ENCODE measurements at places on chromosomes 5 and 9. TPM values are rescaled to one million over a fixed set of nuclear protein-coding genes. Genes with fewer than 3 reads are reported as not detected.

DNA sequence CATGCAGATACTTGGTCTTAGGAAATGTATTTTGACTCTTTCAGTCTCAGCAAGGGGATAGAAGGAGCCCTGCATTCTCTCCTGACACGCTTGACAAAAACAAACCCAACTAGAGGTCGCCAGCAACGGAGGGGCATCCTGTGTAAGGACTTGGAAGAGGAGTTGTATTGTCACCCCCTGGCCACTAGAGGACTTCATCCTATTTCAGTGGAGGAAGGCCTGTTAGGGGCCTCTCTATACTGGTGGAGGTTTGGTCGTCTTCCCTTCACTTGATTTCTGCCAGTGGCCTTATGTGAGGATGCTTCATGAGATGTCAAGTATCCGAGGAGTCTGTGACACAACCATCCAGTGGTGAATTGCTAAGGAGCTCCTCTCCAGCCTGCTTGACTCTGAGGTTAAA lies 122.8 kb upstream of the STC2 start:
- no peak overlapping the region for H3K27ac ChIP-seq
- DNase-seq, result peak; percentile 60
- H3K27me3 ChIP-seq, result no peaks in the 10 kb centered on the region
- H3K36me3 ChIP-seq, result no peaks in the 10 kb centered on the region

DNA sequence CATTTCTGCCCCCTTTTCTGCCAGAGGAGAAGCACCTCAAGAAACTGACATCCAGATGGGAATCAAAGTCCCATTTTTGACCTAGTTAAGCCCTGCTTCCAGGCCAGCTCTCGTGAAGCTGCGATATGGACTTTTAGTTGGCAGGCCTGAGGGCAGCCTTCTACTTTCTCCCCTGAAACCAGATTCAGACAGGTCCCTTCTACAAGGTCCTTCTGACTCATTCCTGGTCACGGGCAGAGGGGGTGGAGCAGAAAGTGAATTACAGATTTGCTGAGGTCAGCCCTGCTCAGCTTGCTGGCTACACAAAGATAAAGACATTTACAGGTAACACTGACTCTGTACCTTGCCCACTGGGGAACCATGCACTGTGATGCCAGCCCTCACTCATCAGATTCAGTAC lies 52.8 kb upstream of the TUT7 start:
- peaks cover 26% of the 10 kb centered on the region for H3K4me1 ChIP-seq
- H3K4me3 ChIP-seq, result 0 out of 2 replicates have a peak overlapping the region, but pooled peaks have one; percentile 12
- no peaks in the 10 kb centered on the region for H3K36me3 ChIP-seq
- no peak for DNase-seq
- H3K27me3 ChIP-seq, result no peaks in the 10 kb centered on the region

DNA sequence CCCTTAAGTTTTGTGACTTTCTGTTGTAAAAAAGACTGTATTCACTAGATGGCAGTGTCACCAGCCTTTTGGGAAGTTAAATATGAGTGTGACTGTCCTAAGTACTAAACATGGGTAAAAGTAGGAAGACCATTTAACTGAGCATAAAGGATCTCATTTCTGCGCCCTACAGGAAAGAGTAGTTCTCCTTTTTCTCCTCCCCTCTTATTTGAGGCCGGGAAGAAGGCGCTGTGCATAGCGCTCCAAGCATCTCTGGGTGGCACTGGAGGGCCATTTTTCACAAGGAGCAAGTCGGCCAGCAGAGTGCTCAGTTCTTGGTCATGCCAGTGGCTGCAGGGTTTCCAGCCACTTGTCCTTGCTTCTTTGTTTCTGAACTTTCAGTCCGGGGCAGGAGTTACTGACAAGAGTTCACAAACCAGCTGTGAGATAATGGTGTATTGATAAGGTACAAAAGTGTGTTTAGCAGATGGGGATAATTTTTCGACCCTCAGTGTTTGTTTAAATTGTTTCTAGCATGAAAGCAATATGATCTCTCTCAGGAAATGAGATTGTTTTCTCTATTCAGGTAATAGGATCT lies 227.6 kb upstream of the DMRT1 start:
- no peak overlapping the region for H3K4me3 ChIP-seq
- no peak overlapping the region for H3K27ac ChIP-seq
- no peaks in the 10 kb centered on the region for H3K36me3 ChIP-seq
- peak; percentile 13 for DNase-seq
- H3K27me3 ChIP-seq, result no peaks in the 10 kb centered on the region
- H3K4me1 ChIP-seq, result no peaks in the 10 kb centered on the region

DNA sequence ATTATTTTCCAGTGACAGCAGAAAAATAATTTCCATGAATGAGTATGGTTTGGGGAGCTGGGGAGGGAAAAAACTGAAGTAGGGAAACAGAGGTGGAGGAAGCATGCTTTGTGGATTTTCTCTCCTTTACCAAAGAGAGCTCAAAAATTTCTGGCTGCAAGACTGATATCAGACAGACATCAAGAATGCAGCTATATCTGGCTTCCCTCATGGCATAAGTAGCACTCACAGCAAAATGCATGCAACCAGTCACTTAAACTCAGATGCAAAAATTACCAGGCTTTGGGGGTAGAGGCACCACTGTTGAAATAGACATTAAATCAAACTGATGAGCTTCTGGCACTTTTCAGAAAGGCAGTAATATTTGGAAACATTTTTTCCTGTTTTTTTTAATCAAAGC lies 196.9 kb downstream of the TSSK1B start:
- no peak overlapping the region for H3K27ac ChIP-seq
- peaks cover 41% of the 10 kb centered on the region for H3K4me1 ChIP-seq
- H3K36me3 ChIP-seq, result no peaks in the 10 kb centered on the region
- no peak overlapping the region for H3K4me3 ChIP-seq

GRCh38 chr9:89097219-89097618 lies 81.4 kb downstream of the SHC3 start:
- H3K36me3 ChIP-seq, result no peaks in the 10 kb centered on the region
- no peak overlapping the region for H3K4me3 ChIP-seq
- no peak overlapping the region for H3K27ac ChIP-seq
- H3K27me3 ChIP-seq, result no peaks in the 10 kb centered on the region

DNA sequence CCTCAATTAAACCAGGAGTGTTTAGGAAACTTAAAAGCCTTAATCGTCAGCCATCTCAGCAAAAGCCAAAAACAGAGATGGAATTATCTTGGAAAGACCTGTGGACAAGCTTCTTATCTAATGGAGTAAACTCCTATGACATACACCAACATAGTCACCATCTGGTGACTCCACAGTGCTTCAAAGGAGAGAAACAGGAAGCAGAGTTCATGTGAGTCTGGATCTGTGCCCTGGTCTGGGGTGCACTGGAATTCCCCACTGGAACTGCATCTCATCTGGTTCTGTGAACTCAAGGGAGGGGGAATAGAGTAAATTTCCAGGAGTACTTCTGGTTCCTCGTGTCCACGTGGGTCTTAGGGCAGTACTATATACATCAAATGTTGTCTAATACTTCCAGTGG lies 36.3 kb upstream of the KCNN2 start:
- no peak overlapping the region for H3K27ac ChIP-seq
- H3K36me3 ChIP-seq, result no peaks in the 10 kb centered on the region
- no peaks in the 10 kb centered on the region for H3K4me1 ChIP-seq
- no peak for DNase-seq
- H3K4me3 ChIP-seq, result no peak overlapping the region

- no peaks in the 10 kb centered on the region for H3K27me3 ChIP-seq
- no peak for DNase-seq
- H3K4me1 ChIP-seq, result no peaks in the 10 kb centered on the region
Observed at GRCh38 chr5:81183811-81184748, 49.0 kb upstream of the CKMT2 start.

DNA sequence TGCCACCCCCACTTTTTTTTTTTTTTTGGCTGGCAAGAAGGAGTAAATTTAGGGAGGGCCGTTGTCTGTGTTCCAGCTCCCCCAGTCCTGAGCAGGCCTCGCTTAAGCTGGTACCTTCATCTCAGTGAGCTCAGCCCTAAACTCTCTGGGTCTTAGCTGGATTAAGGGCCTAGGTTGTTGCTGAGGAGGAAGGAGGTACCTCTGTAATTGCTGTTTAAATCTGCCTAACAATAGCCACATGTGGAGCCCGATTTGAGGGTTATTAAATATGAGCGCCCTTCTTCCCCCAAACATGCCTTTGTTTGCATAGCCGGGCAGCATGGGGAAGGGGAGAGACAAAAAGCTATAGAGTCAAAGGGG lies 179.0 kb upstream of the PITX1 start:
- H3K4me1 ChIP-seq, result peaks cover 11% of the 10 kb centered on the region
- no peak overlapping the region for H3K27ac ChIP-seq
- H3K36me3 ChIP-seq, result no peaks in the 10 kb centered on the region
- H3K27me3 ChIP-seq, result no peaks in the 10 kb centered on the region
- H3K4me3 ChIP-seq, result no peak overlapping the region

- no peaks in the 10 kb centered on the region for H3K27me3 ChIP-seq
- no peaks in the 10 kb centered on the region for H3K36me3 ChIP-seq
- no peak for DNase-seq
- H3K27ac ChIP-seq, result no peak overlapping the region
- H3K4me3 ChIP-seq, result no peak overlapping the region
Observed at GRCh38 chr5:116772806-116773205, 198.2 kb upstream of the SEMA6A start.

The PRRT1B gene
- not detected for total RNA-seq

- no peak overlapping the region for H3K4me3 ChIP-seq
- H3K36me3 ChIP-seq, result no peaks in the 10 kb centered on the region
- H3K27ac ChIP-seq, result no peak overlapping the region
- H3K27me3 ChIP-seq, result no peaks in the 10 kb centered on the region
- DNase-seq, result no peak
Observed at GRCh38 chr9:106947106-106947900, 84.3 kb downstream of the ZNF462 start.

GRCh38 chr5:179867476-179867875 lies 8.9 kb upstream of the MRNIP start:
- no peaks in the 10 kb centered on the region for H3K27me3 ChIP-seq
- DNase-seq, result no peak
- H3K27ac ChIP-seq, result no peak overlapping the region
- no peaks in the 10 kb centered on the region for H3K4me1 ChIP-seq

The OR1L1 gene
- total RNA-seq, result not detected

DNA sequence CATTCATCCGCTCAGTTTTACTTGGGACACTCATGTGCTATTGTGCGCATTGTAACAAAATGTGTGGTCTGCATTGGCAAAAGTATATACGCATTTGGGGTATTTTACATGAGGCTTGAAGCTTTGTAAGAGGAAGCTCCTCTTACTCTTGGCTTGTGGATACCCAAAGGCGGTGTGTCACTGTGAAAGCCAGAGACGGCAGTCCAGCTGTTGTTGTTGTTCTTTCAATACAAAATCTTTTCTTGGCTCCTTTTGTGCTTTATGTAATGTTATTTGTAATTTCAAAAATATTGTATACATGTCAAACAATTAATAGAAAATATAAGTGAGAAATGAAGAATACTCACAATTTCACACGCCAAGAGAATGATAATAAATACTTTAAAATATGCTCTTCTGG lies 128.3 kb upstream of the MOCS2 start:
- no peaks in the 10 kb centered on the region for H3K27me3 ChIP-seq
- H3K27ac ChIP-seq, result no peak overlapping the region
- no peaks in the 10 kb centered on the region for H3K4me1 ChIP-seq
- no peaks in the 10 kb centered on the region for H3K36me3 ChIP-seq

DNA sequence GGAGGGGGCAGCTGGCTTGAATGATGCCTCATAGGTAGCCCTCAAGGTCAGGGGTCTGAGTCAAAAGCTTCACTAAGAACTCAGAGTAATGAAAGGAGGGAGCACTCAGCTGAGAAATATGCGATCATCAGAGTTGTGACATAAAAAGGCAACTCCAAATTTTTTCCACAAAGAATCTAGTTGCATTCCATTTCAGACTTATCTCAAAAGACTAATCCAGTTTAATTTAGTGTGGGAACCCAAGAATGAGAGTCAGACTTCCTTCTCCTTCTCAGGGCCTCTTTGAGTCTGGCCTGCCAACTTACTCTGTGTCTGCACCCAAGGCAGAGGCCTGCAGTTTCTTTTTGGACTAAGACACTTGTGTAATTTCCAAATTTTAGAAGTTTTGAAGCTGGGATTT lies 34.7 kb downstream of the GABRP start:
- H3K4me1 ChIP-seq, result no peaks in the 10 kb centered on the region
- DNase-seq, result no peak
- H3K27me3 ChIP-seq, result no peaks in the 10 kb centered on the region
- H3K4me3 ChIP-seq, result no peak overlapping the region

DNA sequence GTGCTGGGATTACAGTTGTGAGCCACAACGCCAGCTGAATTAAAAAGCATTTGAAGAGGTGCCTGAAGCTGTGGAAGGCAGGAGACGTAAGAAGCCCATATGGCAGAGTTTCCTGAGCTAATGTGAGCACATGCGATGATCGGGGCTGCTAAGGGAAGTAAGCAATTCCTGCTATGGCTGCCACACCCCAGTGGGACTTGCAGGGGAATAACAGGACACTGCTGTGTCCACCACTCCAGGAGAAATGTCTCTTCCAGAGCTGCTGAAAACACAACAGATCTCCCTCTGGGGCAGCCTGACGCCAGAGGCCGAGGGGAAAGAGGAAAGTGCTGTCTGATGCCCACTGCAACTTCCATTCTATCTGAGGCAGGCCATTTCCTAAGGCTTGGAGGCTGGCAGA lies 46.2 kb upstream of the ANKRD55 start:
- H3K4me1 ChIP-seq, result peaks cover 21% of the 10 kb centered on the region
- no peak for DNase-seq
- no peak overlapping the region for H3K27ac ChIP-seq

DNA sequence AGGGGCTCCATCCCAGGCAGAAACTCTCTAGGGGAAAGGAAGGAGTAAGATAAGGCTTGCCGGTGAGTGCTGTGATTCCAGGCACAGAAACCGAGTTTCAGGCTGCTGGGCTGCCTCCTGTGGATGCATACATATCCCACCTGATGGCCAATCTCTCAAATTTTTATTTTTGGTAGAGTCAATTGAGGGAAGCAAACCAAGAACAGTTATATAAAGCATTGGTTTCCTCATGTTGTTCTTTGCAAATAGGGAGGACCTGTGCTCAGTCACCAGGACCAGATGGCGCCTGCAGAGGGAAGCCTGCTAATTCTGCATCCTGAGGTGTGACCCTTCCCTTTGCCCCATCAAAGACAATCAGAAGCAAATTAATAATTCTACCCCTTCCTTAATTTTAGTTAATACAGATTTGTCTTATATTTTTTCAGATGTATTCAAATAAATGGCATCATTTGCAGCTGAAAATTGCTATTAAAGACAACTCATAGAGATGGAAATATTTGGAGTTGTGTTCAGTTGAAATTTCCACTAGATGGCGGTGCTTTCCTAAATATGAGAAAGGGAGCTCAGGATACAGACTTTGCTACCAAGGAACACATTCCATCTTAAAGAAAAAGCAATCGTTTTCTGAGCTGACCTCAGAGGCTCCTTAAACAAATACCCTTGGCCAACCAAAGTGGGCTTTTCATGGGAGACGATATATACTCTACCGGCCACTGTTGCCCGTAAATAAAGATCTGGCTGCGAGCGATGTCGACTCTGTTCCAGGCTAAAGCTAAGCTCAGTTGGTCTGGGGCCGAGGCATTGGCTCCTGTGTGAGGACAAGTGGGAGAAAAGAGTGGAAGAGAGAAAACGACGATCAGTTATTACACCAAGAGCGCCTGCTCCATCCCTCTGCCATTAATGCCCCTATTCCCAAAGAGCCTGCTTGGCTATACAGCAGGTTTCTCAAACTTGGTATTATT lies 225.7 kb upstream of the KLF9 start:
- H3K36me3 ChIP-seq, result no peaks in the 10 kb centered on the region
- no peak overlapping the region for H3K27ac ChIP-seq
- peaks cover 15% of the 10 kb centered on the region for H3K27me3 ChIP-seq
- no peak overlapping the region for H3K4me3 ChIP-seq

- H3K4me3 ChIP-seq, result no peak overlapping the region
- H3K4me1 ChIP-seq, result peaks cover 13% of the 10 kb centered on the region
- DNase-seq, result no peak
- no peak overlapping the region for H3K27ac ChIP-seq
- no peaks in the 10 kb centered on the region for H3K36me3 ChIP-seq
Observed at GRCh38 chr9:6764523-6764922, 6.8 kb downstream of the KDM4C start.

- H3K4me3 ChIP-seq, result no peak overlapping the region
- no peaks in the 10 kb centered on the region for H3K36me3 ChIP-seq
- DNase-seq, result no peak
- H3K4me1 ChIP-seq, result no peaks in the 10 kb centered on the region
Observed at GRCh38 chr9:76646249-76646648, 118.0 kb upstream of the PCA3 start.

Measured in HCT116 (cell line).